ENCODE measurements at places on chromosomes 6 and 20.

- no peak for DNase-seq
Measured at GRCh38 chr6:121726596-121726995, 291.1 kb downstream of the GJA1 start.

GRCh38 chr6:147065786-147066185 is 138.4 kb upstream of the STXBP5 start:
- no peak for DNase-seq

GRCh38 chr6:33430991-33431879 is 11.4 kb downstream of the SYNGAP1 start:
- peak; percentile 81 for DNase-seq

GRCh38 chr20:64116016-64116415 is 8.7 kb upstream of the NPBWR2 start:
- peak; percentile 10 for DNase-seq

DNA sequence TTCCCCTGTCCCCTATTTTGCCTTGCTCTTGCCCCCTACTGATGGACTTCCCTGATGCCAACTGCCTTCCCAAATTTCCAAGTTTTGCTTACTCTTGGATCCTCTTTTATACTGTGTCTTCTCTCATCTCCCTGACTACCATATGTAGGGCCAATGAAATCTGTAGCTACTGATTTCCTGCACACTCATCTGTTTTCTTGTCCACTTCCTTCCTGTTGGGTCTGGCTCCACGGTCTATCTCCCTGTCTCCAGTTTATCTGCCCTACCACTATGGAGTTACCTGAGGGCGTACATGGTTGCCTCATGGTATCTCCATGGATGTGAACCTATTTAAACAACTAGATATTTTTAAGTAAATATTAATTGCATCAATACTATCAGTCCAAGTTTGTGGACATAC is 140.3 kb upstream of the MCHR2 start:
- no peak for DNase-seq

GRCh38 chr20:38272961-38273360 is 12.4 kb upstream of the KIAA1755 start:
- DNase-seq: no peak

DNA sequence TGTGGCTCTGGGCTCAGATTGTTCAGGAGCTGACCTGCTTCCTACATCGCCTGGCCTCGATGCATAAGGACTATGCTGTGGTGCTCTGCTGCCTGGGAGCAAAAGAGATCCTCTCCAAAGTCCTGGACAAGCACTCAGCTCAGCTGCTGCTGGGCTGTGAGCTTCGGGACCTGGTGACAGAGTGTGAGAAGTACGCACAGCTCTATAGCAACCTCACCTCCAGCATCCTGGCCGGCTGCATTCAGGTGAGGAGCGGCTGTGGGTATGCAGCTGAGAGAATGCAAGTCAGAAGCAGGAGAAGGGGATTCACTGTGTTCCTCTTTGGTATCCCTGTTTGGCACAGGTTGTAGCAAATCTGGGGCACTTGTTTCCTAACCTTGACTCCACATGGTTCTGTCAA is 17.9 kb downstream of the CUL9 start:
- DNase-seq: no peak

DNA sequence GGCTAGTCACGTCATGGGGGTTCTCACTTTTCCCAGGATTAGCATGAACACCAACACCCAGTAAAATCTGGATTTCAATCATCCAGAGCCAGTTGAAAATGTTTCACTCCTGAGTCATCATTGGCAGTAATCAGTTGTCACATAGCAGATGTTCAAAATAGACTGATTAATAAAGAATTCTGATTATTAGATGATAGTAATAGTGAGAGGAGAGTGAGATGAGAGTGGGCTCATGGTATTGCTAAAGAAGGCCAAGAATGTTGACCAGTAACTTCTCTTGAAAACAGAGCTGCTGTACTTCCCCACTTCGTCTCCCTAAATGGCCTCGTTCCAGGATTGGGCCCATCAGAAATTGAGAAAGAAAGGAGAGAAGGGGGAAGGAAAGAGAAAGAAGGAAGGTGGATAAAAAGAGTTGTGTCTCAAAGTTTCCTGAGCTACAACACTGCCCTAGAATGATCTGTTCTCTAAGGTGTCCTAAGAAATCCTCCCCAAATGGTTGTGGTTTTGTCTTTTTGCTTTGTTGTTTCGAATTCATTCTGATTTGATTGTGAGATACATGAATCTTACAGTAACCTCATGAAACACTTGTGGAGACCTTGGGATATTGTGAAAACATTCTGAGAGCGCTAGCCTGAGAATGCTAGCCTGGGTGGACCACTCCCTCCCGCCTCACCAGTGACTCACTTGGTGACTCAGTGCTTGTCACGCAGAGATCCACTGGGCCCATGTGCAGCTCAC is 502.2 kb upstream of the JARID2 start:
- DNase-seq: peak; percentile 91

DNA sequence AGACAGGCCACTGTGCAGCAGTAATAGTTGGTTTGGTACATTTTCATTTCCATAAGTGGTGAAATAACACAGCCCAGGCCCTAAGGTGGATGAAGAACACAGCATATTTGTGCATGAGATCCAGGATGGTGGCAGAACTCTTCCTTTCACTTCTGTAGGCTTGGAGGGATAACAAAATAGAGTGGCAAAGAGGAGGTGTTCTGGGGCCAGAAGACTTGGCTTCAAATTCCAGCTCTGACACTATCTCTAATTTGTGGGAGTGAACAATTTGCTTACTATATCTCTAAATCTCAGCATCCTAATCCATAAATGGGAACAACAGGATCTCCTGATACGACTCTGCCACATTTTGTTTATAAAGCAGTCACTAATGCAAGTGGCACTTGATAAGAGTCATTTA is 111.7 kb upstream of the FAM184A start:
- no peak for DNase-seq

DNA sequence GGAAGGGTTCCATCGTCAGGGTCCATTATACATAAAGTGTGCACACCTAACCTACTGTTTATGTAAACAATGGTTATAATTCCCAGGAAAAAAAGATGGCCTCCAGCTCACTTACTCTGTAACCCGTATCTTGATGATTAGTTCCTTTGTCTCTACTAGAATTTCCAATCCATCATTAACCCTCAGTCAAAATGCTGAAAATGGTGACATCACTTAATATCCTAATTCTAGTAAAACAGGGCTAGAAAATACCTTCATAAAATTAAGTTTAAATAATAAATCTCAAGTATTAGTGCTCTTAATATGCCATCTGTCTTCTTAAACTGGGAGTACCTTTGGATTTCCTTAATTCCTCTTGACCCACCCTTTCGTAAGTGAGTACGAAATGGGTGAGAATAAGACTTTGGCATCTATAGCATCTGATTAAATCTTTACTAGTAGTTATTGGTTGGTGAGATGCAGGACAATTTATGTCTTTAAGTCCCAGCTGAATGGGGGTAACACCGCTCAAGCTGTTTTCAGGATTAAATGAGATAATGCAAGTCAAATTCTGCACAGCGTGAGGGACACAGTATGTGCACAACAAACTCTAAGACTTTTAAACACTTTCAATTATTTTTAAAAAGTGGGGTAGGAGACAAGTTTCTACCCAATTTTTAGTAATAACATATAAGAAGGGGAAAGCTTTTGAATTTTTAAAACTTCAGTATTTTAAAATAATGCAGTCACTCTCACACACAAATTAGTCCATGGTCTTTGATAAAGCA is 1.6 kb downstream of the HMGN3 start:
- no peak for DNase-seq

- DNase-seq: no peak
Measured at GRCh38 chr20:50229156-50229607, 38.6 kb downstream of the CEBPB start.

GRCh38 chr6:447381-448165 is 56.0 kb downstream of the IRF4 start:
- DNase-seq: peak; percentile 76

DNA sequence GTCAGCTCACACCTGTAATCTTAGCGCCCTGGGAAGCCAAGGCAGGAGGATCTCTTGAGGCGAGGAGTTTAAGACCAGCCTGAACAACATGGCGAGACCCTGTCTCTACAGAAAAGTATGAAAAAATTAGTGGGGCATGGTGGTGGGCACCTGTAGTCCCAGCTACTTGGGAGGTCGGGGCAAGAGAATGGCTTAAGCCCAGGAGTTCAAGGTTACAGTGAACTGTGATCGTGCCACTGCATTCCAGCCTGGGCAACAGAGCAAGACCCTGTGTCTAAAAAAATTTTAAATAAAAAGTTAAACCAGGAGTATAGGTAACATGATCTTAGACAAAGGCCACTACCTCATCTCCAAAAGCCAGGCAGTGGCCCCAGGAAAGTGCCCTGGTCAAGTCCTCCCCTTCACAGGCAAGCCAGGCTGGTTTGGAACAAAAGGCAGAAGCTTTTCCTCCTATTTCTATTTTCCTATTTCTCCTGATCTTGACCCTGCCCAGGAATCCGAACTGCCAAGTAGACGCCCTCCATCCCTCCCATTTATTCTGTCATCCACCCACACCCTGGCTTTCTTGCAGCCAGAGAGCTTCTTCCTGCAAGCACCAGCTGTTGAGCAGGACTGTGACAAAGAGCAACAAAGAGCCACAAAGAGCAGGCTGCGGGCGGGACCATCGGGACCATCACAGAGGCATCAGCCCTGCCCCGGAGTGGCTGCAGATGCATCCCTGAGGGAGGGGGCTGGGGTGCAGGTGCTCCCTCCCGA is 149.9 kb upstream of the AFDN start:
- no peak for DNase-seq

GRCh38 chr6:45835721-45836437 is 179.8 kb downstream of the CLIC5 start:
- no peak for DNase-seq

DNA sequence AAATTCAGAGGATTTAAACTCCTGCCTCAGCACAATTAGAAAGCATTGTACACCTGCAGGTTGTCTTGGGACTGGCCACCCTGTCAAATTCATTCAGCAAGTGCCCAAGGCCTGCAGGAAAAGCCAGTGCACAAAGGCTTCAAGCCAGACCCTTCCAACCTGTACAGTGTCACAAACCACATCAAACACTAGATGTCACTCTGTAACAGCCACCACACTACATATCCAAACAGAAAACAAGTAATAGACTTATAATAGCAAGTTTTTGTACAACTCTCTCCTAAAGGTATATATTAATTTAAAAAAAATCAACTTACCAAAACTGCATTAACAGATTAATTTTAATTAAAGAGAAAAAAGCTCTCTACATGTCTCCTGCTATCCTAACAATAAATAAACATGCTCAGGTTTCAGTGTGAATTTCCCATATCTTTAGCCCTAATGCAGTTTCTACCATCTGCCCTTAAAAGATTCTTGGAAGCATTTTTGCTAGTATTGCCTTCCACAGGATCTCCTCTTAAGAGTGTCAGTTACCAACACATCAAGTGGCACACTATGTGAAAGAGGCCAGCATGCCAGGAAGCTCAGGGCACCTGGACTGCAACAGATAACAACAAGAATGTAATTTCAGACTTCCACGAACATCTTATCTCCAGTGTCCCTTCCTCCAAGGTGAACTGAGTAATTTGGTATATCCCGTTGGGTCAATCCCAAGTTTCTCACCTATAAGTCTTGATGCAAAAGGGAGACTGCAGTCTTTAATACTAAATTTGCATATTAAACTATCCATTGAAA is 47.5 kb downstream of the RALGAPA2 start:
- DNase-seq: no peak

DNA sequence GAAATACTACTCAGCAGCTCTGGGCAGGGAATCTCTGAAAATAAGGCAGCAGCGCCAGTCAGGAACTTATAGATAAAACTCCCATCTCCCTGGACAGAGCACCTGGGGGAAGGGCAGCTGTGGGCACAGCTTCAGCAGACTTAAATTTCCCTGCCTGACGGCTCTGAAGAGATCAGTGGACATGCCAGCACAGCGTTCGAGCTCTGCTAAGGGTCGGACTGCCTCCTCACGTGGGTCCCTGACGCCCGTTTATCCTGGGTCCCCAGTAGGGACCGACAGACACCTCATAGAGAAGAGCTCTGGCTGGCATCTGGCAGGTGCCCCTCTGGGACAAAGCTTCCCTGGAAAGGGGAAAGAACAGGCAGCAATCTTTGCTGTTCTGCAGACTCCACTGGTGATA is 59.0 kb downstream of the COL21A1 start:
- no peak for DNase-seq

- no peak for DNase-seq
Measured at GRCh38 chr6:23533311-23533710, 592.7 kb upstream of the NRSN1 start.

GRCh38 chr6:54192993-54193392 is 81.8 kb downstream of the MLIP start:
- no peak for DNase-seq

GRCh38 chr20:62754122-62754990 is 41.9 kb upstream of the MRGBP start:
- no peak for DNase-seq

DNA sequence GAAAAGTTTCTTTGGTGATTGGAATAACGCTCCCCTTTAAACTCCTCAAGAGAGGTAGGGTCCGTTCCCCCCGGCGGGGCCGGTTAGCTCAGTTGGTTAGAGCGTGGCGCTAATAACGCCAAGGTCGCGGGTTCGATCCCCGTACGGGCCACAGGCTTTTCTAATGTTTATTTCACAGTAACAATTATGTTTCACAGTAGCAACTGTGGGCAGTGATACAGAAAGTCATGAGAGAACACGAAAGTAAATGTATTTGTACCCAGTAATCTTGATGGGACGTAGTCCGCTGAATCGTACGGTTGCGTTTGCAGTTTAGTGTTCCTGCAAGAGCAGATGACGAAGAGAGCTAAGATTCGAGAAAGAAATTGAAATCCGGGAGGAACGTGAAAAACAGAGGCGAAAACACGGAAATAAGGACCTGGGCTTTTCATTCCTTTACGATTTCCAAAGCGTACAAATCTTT is 505.5 kb downstream of the PRIM2 start:
- DNase-seq: no peak

- no peak for DNase-seq
Measured at GRCh38 chr20:57686931-57687652, 22.7 kb downstream of the PMEPA1 start.

DNA sequence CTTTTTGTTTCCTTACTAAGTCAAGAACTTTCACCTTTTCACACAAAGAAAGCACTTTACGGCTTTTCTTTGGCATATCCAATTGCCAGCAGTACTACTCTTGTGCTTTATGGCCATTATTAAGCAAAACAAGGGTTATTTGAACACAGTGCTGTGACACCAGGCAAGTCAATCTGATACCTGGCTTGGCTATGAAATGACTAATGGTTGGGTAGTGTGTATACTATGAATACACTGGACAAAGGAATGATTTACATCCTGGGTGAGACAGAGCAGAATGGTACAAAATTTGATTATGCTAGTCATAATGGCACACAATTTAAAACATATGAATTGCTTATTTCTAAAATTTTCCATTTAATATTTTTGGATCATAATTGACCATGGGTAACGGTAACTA is 22.1 kb upstream of the ADGRF1 start:
- DNase-seq: no peak

DNA sequence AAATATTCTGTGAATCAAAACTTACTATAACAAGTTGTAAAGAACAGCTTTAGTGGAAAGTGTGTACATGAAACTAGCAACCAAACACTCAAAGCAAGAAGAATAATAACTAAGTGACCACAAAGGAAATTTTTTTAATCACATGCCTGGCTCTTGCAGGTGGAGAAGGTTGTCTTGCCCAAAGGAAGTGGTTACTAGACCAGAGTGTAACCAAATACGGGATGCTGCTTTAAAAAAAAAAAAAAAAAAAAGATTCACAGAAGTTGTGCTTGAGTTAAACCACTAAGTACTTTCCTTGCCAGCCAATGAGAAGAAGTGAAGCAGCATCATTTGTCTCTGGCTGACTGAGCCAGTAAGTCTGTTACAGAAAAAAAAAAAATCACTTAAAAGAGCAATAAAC is 19.1 kb upstream of the HLA-DQB1 start:
- DNase-seq: no peak

All from activated T-cell treated with anti-CD3 and anti-CD28 coated beads, Interleukin-2, amount 50 U/mL, for 48 hours (primary cell).